Stimulated activated CD4-positive, alpha-beta T cell treated with anti-CD3 and anti-CD28 coated beads, Interleukin-12 subunit alpha, Interleukin-12 subunit beta, amount 100 ng/mL, for 4 hours (primary cell): ENCODE measurements at places on chromosomes 7 and 10.
A peak's percentile ranks its signal among the peaks of the same experiment; 100 is the strongest.

GRCh38 chr10:122999347-122999746 is 9.2 kb downstream of the IKZF5 start:
- DNase-seq: no peak

- no peak for DNase-seq
These were observed 52.6 kb downstream of the ITGB1 start for GRCh38 chr10:32905466-32905865.

- no peak for DNase-seq
These were observed 113.0 kb downstream of the CCDC3 start for GRCh38 chr10:12888470-12888869.

- no peak for DNase-seq
These were observed 92.0 kb upstream of the FAM180A start for GRCh38 chr7:135840591-135840990.

- DNase-seq: no peak
These were observed 104.7 kb downstream of the EVX1 start for GRCh38 chr7:27347276-27347640.

GRCh38 chr10:103845972-103846371 is 9.4 kb downstream of the SH3PXD2A start:
- peak; percentile 10 for DNase-seq

DNA sequence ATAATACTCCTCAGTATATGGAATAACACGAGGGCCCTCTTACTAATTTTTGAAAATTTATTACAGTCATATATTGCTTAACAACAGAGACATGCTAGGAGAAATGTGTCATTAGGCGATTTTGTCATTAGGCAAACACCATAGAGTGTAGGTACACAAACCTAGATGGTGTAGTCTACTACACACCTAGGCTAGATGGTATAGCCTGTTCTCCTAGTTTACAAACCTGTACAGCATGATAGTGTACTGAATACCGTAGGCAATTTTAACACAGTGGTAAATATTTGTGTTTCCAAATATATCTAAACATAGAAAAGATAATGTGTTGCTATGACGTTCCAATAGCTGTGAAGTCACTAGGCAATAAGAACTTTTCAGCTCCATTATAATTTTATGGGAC is 12.8 kb downstream of the OR2F1 start:
- no peak for DNase-seq

DNA sequence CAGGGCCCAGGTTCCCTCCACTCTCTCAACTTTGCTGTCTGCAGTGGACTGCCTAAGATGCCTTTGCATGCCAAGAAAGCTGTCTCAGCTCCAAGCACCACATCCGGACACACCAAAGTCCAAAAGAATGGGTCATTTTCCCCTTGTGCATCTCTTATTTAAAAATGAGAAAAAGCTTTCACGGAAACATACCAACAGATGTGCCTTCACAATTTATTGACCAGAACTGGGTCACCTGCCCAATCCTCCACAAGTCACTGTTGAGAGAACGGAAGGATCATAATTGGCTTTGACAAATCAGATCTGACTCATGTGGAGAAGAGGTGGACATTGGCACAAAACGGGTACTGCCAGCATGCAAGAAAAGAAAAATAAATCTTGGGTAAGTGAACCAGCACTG is 258.3 kb downstream of the SNX13 start:
- no peak for DNase-seq

- DNase-seq: no peak
These were observed 12.9 kb downstream of the COL17A1 start for GRCh38 chr10:104072786-104073185.

GRCh38 chr10:72170263-72170662 is 45.5 kb upstream of the ANAPC16 start:
- DNase-seq: no peak

GRCh38 chr10:10346390-10347150 is 671.1 kb upstream of the CELF2 start:
- no peak for DNase-seq

DNA sequence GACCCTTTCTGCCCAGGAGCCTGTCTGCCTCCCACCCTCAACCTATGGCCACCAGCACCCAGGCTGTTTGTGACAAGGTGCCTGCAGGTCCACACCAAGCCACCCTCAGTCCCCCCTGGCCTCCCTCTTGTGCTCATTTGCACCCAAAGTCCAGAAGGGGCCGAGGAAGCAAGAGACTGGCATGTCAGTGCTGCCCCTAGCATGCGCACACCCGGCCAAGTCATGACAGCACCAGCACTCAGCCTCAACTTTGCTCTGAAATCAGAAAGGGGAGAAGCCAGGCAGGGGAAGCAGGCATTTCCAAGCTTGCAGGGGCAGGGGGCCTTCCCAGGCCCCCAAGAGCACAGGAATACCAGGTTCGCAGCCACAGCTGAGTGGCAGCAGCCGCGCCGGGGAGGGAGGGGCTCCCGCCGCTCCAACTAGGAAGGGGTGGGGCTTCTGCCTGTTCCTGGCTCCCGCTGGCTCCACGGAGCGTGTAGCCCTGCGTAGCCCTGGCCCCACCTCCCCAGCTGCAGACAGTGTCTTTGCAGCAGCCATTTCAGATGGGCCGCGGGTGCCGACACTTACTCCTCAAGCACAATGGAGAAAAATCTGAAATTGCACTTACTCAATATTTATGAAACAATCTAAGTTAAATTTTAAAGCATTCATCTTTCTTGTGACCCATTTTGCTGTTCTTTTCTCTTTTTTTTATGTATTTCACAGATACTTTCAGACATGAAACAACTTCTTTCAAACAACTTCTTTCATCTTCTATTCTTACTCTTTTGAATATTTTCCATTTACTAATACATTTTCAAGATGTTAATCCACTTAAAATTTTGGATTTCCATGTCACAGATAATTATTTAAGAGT is 54.9 kb upstream of the ABCB5 start:
- no peak for DNase-seq

DNA sequence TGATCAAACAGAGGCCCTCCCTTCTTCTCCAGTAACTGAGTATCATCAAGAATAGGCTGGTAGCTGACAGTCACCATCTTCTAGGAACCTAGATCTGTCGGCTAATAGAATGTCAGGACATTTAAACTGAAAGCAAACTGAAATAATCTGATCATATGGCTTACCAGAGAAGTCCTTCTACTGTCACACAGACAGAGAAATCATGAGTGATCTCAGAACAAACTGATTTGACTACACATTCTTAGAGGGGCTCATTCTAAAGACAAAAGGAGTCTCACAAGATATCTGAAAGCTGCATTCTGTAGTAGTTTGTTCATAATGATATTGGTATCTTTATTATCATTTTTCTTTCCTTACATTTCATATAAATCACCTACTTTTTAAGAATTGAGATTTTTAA is 130.9 kb upstream of the ADCY1 start:
- DNase-seq: no peak

GRCh38 chr10:124743191-124744101 is 732 bp downstream of the FAM53B start:
- no peak for DNase-seq

DNA sequence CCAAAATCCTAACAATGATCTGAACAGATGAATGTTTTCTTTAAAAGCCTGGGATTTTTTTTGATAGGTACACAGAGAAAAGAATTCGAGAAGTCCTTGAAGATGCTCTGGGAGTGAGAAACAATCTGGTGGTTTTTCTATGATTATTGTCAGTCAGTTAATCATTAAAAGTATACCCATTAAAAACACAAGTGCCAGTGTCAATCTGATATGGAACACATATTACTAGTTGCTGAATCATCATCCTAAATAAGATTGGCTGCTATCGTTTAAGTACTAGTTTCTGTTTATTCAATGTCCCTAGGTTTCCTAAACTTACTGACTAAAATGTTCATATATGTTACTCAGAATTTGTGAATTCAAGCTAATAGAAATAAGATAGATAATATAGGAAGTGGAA is 16.1 kb downstream of the COL28A1 start:
- no peak for DNase-seq

DNA sequence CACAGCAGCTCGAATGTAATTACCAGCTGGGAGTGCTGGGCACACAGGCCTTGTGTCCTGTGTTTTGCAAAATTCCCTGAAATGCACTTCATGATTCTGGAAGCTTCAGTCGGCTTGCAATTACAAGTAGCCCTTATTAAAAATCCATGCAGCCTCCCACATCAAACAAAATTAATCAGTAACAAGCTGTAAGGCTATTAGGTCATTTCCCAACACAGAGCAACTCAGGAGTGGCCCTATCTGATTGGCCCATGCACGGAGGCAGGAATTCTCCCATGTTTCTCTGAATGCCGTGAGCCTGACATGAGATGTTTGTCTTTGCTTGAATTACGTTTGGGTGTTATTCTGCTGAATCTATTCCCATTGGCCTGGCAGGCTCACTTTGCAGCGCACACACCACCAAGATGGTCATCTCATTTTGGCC is 36.9 kb downstream of the FOXL3 start:
- DNase-seq: no peak

- no peak for DNase-seq
These were observed 59.9 kb downstream of the HIBADH start for GRCh38 chr7:27602766-27603165.

- DNase-seq: peak; percentile 70
These were observed at the start of gene ITGB8 for GRCh38 chr7:20330239-20330927. TSS of gene ITGB8 (plus strand) at chr7:20330900. CDS start at chr7:20331807, 907 bp downstream.

- no peak for DNase-seq
These were observed 7.7 kb upstream of the CCDC172 start for GRCh38 chr10:116316503-116316902.

GRCh38 chr10:130751851-130752250 is 559.7 kb downstream of the TCERG1L start:
- DNase-seq: no peak

DNA sequence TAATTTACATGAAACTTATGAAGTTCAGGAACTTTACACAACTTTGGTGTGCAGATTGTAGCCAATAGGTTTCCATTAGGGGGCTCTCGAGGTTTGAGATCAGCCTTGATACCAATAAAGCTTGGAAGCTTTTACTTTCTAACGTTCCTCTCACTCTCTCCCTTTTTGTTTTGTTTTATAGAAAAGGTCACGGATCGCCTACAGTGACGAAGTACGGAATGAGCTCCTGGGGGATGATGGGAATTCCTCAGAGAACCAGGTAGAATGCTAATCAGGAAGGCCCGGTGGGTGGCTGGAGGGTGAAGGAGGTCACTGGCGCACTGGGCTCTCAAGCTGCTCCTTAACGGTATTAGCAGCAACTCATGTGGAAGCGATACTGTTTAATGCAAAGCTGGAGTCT is 79.9 kb downstream of the VTI1A start:
- no peak for DNase-seq

- DNase-seq: no peak
These were observed 80.2 kb downstream of the ADCY1 start for GRCh38 chr7:45654341-45654740.

GRCh38 chr7:86911659-86912058 is 147.8 kb downstream of the ELAPOR2 start:
- no peak for DNase-seq

DNA sequence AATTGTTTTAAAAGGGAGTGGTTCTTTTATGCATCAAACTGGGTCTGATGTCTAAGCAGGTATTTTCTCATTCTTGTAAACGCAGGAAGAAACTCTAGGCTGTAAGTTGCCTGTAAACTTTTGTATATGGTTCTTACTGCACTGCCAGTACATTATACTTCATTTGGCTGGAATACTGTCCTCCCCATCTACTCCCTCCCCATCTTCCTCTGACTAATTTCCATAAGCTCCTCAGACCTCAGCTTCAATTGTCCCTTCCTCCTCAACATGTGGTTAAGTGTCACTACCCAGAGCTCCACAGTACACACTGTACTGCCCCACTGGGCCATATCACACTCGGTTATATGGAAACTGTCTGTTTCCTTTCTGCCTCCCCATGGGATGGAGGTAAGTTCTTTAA is 161.4 kb upstream of the MDFIC start:
- DNase-seq: no peak

- no peak for DNase-seq
These were observed 24.2 kb downstream of the CRTAC1 start for GRCh38 chr10:98006266-98006665.

GRCh38 chr10:119455609-119456434 is 86.7 kb downstream of the RGS10 start:
- no peak for DNase-seq

DNA sequence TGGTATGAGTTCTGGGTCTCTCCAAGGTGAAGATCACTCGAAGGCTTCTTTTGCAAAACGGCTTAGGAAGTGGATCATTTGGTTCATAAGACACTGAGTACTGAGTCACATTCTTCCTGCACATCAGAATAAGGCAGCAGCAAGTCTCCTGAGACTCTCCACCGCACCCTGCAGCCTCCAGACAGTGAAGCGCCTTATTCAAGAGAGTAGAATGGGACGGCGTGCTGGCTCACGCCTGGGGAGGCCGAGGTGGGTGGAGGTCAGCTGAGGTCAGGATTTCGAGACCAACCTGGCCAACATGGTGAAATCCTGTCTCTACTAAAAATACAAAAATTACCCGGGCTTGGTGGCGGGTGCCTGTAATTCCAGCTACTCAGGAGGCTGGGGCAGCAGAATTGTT is 70.3 kb downstream of the C10orf143 start:
- DNase-seq: no peak

- no peak for DNase-seq
These were observed 37.7 kb upstream of the FOXI2 start for GRCh38 chr10:127699311-127699710.

DNA sequence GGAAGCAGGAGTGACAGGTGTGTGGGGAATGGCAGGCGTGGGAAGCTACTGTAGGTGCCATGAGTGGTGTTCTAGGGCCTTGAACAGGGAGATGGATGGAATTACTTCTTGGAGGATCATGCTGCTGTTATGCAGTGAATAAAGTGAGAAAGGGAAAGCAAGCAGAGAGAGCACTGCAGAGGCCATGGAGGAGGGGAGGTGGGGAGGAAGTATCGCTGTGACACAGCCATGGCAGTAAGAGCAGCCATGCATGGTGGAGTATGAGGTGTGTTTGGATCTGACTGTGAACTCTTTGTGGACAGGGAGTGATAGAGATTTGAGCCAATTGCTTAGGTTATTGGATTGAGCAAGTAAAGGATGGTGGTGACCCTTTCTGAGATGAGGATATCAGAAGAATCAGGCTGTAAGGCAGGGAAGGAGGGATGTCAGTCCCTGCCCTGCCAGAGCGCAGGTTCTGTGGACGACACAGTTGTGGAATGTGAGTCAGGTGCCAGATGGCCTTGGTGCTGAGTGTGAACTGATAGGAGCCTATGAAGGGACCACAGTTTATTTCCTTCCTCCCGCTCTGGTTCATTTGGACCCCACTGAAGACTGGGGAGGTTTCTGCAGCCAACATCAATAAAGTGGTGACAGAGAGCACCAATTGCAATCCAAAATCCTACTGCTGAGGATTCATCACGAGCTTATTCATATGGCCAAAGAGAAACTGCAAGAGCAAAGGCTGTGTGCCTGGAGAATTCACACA is 105.5 kb upstream of the TMEM72 start:
- no peak for DNase-seq

DNA sequence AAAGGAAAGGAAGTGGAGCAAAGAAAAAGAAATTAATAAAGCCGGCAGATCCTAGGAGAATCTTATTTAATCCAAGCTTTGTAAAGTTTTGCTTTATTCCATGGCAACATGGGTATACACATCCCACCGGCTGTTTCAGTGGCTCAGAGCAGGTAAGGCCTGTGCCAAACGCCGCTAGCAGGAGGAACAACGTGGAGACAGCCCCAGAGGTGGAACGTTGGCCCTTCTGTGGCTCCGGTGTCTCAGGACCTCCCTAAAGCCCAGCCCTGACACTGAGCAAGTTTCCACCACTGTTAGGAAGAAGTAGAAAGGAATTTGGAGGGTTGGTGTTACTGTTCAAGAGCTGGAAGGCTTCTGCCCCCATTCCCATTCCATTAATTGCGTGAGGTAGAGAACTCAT is 52.0 kb downstream of the EGFR start:
- DNase-seq: no peak
